SJCRH30 (cell line): ENCODE measurements at places on chromosomes 4 and X. TPM values are rescaled to one million over a fixed set of nuclear protein-coding genes. Genes with fewer than 3 reads are reported as not detected.

The GK gene
- 6.4 and 10.5 TPM in 2 replicates for total RNA-seq

The TMEM156 gene
- total RNA-seq = not detected in 2 replicates

The XKRX gene
- total RNA-seq = 0.15 and 0.34 TPM in 2 replicates

The PAGE5 gene
- not detected in 2 replicates for total RNA-seq

The SCFD2 gene
- 25.3 and 27.0 TPM in 2 replicates for total RNA-seq

The MAGEA9B gene
- total RNA-seq = not detected in 2 replicates

The DAPP1 gene
- total RNA-seq = 0.18 and 0.49 TPM in 2 replicates

The SSX4B gene
- total RNA-seq = not detected in 2 replicates

The TECRL gene
- total RNA-seq = not detected in 2 replicates

The EVC gene
- total RNA-seq = 13.8 and 14.3 TPM in 2 replicates

The GIMD1 gene
- total RNA-seq = not detected in 2 replicates

The UGT2B15 gene
- total RNA-seq = not detected in 2 replicates

The PRDM5 gene
- 31.4 and 40.5 TPM in 2 replicates for total RNA-seq

The ETNPPL gene
- total RNA-seq = not detected in 2 replicates

- no peak for DNase-seq
These were observed 161.0 kb upstream of the GATB start for GRCh38 chr4:151921811-151922210.

- peak; percentile 88 for DNase-seq
These were observed 99.9 kb upstream of the KLHL13 start for GRCh38 chrX:118216509-118216908.

- DNase-seq = no peak
These were observed 43.7 kb downstream of the IL15 start for GRCh38 chr4:141680060-141680459.

GRCh38 chr4:157358439-157358838 lies 137.9 kb downstream of the GRIA2 start:
- DNase-seq = peak; percentile 11

DNA sequence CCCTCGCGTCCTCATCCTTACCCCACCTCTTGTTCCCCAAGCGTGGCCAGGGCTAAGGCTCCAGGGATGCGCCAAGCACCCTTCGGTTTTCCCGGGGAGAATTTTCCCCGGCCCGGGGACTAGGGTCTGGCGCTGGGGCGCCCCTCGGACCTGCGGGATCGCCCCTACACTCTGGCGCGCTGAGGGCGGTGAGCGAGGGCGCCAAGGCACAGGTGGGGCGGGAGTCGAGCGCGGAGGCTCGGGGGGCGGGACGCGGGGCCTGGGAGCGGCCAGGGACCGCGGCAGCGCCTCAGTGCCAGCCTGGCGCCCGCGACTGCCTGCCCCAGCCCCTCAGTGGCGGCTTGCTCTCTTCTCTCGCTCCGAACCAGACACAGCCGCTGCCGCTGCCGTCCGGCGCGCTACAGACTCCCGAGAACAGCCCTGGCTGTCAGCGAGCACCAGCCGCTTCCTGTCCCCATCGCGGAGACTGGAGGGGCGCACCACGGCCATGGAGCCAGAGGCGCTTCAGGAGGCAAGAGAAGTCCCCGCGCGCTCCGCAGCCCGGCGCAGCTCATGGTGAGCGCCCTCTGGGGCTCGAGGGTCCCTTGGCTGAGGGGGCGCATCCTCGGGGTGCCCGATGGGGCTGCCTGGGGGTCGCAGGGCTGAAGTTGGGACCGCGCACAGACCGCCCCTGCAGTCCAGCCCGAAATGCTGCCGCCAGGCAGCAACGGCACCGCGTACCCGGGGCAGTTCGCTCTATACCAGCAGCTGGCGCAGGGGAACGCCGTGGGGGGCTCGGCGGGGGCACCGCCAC lies at the start of gene DRD5:
Gene DRD5, plus strand, starts transcription at position 292 of the 793 bp plus-strand sequence. Its CDS starts 396 bp downstream, at position 688.
- DNase-seq = no peak

DNA sequence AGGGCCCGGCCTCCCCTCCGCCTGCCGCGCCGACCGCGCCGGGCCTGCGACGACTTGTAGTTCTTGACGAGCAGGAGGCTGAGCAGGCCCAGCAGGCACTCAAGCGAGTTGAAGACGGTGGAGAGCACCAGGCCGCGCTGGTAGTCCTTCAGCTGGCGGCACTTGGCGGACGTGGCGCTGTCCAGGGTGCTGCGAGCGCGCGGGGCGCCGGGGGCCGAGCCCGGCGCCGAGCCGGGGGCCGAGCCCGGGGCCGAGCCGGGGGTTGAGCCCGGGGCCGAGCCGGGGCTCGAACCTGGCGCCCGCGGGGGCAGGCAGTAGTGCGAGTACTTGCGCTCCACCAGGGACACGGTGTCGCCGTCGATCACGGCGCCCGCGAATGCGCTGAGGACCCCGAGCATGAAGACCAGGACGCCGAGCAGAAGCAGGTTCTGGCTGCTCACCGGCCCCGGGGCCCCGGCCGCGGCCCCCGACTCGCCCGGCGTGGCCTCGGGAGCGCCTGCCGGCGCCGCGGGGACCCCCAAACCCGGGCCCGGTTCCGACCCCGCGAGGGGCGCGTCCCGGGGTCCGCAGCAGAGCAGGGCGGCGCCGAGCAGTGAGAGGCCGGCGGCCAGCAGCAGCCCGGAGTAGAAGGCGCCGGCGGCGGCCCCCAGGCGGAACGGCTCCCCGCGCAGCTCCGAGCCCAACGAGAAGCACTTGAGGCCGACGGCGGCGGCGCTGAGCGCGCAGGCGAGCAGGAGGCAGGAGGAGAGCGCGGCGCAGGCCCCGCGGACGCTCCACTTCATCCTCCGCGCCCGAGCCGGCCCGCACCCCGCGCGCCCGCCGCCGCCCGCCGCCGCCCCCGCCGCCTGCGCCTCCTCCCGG lies 584 bp downstream of the TMEM271 start:
- peak; percentile 30 for DNase-seq

DNA sequence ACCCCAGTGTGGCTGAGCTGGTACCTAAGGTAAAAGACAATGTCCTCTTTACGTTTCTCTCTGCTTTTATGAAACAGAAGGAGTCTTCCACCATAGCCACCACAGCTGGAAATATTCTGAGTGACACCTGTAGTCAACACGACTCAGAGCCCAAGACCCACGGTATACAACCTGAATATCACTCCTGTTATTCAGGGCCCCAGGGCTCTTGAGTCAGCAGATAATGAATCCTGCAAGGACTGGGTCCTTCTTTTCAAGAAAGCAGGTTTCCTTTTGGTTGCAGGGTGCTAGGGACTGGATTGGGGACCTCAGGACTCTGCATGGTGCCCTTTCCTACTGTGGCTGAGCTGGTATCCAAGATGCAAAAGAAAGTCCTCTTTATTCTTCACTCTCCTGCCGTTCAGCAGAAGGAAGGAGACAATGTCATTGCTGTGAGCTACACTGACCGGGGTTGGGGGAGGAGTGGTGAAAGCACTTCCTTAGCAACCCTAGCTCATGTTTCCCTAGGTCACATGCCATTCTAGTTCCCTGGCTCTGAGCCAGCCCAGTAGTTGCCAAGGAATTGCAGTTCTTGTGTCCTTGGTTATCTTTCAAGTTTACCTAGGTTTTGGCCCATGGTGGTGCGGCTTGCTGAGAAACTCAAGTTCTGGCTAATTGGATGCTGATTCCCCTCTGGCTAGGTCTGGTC lies 23.7 kb upstream of the UNC5C start:
- peak; percentile 55 for DNase-seq

DNA sequence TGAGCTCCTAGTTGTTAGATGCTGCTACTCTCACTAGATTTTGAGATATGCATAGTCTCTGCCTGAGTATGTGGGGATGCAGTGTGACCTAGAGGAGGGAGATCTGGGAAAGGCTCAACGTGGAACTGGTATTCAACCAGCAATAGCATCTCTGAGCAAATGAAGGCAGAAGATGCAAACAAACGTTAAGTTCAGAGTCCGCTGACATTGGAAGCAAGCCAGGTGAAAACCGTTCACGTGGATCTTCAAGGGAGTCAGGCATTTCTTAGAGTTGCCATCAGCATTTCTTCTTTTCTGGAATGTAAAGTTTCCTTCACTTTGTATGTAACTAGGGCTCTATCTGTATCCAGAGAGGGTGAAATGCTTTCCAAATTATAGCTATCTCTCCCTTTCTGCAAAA lies 59.9 kb downstream of the C4orf51 start:
- DNase-seq = no peak

DNA sequence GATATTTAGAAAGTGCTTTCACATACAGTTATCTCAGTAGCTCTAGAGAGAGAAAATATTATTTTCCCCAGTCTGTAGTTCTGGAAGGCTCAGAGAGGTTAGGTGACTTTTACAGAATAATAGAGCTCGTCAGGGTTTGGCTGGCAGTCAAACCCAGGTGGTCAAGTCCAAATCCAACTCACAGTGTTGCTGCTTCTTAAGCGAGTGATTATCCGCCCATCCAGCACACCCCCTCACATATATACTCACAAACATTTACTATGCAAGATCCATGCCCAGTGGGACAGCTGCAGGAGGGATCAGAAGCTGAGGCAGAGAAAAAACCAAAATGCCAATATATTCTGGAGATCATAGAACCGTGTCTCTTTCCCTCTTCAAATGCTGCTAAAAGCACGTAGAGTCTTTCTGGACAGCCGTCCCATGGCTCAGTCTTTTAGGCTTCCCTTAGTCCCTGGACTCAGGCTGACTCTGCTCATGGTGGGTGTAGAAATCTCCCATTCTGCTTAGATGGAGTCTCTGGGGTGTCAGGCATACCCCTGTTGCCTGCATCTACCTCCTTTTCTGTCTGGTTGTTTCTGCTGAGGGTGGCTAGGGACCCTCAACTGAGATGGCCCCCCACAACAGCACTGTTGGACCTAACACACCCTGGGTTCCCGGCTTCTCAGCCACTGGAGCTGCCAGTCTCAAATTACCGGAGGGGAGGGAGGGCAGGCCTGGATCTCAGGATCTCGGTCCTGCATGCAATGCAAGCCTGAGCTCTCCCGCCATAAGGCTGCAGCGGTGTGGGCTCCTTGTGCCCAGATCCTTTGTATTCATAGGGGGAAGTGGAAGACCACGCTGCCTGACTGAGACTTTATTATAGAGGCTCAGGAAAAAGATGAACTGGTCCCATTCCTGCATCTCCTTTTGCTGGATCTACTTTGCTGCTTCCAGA lies at the start of gene CHRNA9:
Gene CHRNA9, plus strand, starts transcription at position 743 of the 934 bp plus-strand sequence. Its CDS starts 135 bp downstream, at position 878.
- DNase-seq = peak; percentile 58

DNA sequence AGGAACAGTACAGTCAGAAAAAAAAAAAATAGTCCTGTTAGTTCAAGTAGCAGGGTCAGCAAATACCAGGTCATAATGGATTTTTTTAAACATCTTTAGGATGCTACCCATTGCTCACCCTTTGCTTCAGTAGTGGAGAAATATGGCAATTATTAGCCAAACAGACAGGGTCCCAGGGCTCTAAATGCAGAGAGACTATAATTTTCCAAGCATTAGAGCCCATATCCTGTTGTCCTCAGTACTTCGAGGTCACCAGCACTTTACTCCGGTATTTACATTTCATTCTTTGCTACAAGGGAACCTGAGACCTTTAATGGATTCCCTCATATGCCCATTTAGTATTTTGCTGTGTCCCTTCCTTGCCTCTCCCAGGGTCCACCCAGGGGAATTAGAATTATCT lies 1562.9 kb upstream of the TENM3 start:
- DNase-seq = no peak

DNA sequence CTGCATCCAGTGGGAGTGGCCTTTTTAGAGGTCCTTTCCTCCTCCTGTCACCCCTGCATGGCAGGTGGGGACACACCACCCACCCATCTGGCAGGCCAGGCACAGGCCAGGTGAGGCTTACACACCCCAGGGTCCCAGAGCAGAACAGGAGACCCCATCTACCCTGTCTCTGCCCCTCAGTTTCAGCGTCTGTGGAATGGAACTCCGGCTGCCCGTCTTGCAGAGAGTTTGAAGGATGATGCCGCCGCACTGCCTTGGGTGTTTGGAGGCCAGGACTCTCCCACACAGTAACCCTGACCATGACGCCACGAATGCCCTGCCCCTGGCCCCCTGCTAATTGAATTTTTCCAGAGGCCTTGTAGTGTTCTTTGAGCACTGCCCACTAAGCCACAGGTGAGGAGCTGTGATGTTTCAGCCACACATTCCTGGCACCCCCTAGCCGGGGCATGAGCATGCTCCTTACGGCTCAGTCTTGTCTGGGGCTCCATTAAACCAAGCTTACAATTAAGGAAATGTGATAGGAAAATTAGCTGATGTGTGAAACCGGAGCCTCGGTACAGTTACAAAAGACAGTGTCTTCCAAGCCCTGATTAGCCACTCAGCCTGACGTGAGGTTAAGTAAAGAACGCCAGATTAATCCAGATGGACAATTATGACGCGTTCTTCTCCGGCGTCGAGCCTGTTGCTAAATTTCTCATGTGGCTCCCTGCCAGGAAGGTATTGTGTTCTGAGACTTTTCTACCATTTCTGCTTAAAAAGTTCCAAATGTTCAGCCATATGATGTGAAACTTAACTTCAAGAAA lies 39.3 kb downstream of the HMX1 start:
- DNase-seq = no peak

- peak; percentile 45 for DNase-seq
These were observed 664 bp downstream of the PRSS12 start for GRCh38 chr4:118351851-118352827.

GRCh38 chrX:150184491-150184890 lies 178.6 kb upstream of the MAMLD1 start:
- DNase-seq = peak; percentile 62

- no peak for DNase-seq
These were observed 123.5 kb upstream of the BMPR1B start for GRCh38 chr4:94634271-94634670.

DNA sequence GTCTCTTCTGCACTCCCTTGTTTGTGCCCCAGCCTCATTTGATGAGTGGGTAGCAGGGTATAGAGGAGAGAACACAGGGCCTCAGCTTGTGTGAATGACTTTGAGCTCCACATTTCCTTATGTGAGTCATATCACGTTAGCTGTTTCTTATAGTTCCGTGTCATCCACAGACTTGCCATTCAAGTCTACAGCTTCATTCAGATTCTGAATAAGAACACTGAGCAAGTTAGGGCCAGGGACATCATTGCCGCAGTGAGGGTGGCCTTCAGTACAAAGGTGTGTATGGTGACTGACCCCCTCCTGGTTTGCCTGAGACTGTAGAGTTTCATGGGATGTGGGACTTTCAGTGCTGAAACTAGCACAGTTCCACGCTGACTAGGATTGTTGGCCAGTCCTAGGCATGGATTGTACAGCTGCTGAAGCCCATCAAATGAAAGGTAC lies 23.6 kb downstream of the KLF3 start:
- no peak for DNase-seq

GRCh38 chrX:11100281-11101035 lies 10.7 kb upstream of the HCCS start:
- peak; percentile 67 for DNase-seq

- no peak for DNase-seq
These were observed 186.9 kb downstream of the LRBA start for GRCh38 chr4:150828159-150828558.

GRCh38 chrX:155046129-155046810 lies 19.6 kb downstream of the FUNDC2 start:
- DNase-seq = no peak

GRCh38 chr4:39525822-39526690 lies 1.2 kb downstream of the UGDH start:
- no peak for DNase-seq

GRCh38 chr4:169116270-169116901 lies 106.3 kb upstream of the CBR4 start:
- DNase-seq = no peak
